ENCODE measurements at places on chromosomes 7 and 10.

DNA sequence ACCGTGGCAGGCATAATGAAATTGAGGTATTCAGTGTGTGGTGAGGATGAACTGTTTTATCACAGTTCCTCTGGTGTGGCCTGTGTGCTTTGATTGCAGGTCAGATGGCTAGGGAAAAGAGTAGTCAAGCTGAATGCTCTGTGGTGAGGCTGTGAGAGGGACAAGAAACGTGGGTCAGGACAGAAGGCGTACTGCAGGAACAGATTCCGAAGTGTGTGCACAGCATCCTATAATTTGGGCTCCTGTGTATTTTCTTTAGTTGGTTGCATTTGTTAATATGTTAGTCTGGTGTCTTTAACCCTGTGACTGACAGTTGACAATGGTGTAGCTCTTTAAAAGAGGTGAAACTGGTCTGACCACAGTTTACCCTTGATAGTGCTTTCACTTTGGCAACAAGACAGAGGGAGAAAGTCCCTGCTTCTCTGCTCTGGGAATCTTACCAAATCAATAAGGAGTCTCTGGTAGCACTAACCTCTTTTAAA lies 76.5 kb downstream of the AUTS2 start:
- DNase-seq: no peak

DNA sequence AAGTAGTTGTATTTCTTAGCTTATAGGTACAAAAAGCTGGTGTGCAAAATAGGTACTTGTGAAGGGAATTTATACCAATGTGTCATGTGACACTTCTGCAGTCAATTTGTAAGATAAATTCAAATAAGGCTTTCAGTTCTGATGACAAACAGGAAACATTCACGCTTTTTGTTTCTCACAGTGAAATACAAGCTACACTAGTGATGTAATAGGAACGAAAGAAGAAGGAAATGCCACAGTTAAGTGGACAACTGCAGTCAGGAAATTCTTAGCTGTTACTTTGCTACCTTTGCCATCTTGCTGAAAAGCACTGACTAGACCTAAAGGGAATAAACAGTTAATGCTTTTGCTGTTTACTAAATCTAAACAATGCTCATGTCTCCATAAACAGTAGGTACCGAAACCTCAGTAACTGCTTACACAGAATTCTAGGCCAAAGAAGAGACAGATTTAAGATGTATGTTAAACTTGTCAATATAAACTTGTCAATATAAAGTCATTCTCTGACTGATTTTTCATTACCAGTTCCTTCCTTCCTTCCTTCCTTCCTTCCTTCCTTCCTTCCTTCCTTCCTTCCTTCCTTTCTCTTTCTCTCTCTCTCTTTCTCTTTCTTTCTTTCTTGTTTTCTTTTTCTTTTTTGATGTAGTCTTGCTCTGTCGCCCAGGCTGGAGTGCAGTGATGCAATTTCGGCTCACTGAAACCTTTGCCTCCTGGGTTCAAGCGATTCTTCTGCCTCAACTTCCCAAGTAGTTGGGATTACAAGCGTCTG lies 10.1 kb downstream of the OTUD1 start:
- DNase-seq: no peak

GRCh38 chr10:2782265-2782664 lies 285.1 kb upstream of the PFKP start:
- DNase-seq: no peak

GRCh38 chr7:115110523-115110922 lies 188.6 kb downstream of the MDFIC start:
- no peak for DNase-seq

DNA sequence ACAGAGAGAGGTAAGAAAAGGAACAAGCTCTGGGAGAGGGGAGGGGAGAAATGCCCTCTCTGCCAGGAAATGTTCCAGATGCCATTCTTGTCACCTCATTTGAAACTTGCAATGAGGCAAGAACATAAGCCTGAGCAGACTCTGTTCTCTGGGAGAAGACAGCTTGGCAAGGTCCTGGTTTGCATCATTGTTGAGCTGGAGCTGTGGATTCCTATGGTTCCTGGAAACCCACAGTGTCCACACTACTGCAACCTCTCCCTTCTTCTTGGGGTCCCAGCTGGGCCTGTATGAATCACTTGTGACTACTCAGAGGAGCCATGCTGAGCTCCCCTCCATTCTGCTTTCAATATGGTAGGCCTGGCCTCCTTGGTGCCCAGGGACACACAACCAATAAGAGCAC lies 60.8 kb upstream of the HECTD2 start:
- DNase-seq: no peak

DNA sequence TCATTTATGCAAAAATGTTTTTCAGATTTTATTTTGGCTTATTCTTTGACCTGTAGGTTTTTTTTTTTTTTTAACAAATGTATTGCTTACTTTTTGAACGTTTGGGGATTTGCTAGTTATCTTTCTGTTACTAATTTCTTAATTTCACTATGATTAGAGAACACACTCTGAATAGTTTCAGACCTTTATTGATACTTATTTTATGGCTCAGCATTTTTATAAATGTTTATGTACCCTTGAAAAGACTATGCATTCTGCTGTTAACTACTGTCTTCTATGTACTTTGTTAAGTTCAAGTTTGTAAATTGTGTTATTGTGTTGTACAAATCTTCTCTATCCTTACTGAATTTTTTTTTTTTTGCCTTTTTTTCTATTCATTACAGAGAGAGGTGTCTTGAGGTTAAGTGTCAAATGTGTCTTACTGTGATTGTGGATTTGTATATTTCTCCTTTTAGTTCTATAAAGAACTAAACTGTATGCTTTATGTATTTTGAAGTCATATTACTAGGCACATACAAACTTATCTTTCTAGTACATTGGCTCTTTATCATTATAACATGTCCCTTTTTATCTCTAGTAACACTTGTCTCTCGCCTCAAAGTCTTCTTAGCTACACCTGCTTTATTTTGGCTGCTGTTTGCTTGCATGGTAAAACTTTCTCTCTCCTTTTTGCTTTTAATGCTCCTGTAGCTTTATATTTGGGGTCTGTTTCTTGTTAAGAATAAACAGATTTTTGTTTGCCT lies 8.1 kb downstream of the MKLN1 start:
- DNase-seq: no peak

DNA sequence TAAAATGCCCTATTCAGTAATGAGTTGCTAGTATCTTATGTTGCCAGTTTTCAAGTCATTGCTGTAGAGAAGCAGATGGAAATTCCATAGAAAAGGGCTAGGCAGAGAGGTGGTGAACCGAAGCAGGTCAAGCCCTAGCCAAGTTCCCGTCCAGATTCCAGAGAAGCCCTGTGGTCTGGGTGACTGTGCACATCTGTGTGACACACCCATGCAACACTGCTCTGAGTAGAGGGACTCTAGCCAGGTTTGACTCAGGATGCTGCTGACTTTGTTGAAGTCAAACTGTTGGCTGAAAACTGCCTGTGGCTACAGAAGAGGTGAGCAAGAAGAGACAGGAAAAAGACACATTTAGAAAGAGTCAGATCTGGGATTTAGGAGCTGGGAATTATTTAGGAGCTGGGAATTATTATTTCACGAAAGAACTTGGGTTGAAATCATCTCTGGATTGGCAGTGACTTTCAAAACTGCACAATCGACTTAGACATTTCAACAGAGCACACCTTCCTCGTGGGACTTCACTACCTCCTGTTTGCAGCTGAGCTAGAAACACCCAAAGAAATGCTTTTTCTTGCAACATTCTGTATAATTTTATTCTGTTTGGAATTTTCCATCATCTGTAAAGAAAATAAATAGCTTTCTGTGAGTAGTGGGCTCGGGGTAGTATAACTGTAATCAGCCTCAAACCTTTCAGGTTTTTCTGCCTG lies 149.1 kb upstream of the PRKCQ start:
- no peak for DNase-seq

Data from stimulated activated CD4-positive, alpha-beta T cell treated with anti-CD3 and anti-CD28 coated beads, Interleukin-4, amount 100 ng/mL, for 4 hours (primary cell).